ENCODE measurements at places on chromosomes 3 and 15. TPM values are rescaled to one million over a fixed set of nuclear protein-coding genes. Genes with fewer than 3 reads are reported as not detected.

DNA sequence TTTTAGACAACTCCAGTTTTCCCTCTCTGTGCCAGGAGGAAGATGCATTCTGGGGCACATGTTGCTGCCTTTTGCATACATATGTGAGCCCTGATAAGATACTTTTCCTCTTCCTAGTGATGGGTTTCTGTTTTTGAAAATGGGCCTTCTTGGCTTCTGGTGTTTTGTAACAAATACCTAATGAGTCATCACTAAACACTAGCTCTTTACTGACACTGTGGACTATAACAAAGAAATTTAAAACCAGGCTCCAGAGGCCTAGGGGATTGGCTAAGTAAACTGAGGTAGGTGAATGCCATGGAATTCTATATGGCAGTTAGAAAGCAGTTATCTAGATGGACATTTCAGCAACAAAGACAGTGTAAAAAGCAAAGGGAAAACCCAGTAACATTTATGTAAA is 93.4 kb upstream of the NR2E3 start:
- DNase-seq, result no peak

DNA sequence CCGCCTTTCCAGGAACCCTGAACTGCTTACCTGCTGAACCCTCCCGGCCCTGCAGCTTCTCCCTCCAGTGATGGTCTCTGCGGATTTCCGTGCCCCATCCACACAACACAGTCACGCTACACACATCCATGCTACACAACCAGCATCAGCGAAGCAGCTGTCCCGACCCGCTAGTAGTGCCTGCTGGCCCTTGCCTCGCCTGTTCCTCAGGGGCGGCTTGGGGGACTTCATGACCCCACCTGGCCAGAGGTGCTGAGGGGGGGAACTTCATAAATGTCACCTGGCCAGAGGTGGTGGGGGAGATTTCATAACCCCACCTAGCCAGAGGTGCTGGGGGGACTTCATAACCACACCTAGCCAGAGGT is 530 bp upstream of the TUBGCP5 start:
- no peak for DNase-seq

- no peak for DNase-seq
Observed at GRCh38 chr3:2540115-2540514, 441.4 kb downstream of the CNTN4 start.

The CLDN16 gene
- total RNA-seq, result 0.08 TPM

The STRIT1 gene
- not detected for total RNA-seq

The SLC12A1 gene
- not detected for total RNA-seq

The SH2D7 gene
- total RNA-seq, result not detected

The SPINT1 gene
- total RNA-seq, result 1.3 TPM

The CYP1A2 gene
- 0.12 TPM for total RNA-seq
